ENCODE measurements at places on chromosomes 7 and 10. TPM values are rescaled to one million over a fixed set of nuclear protein-coding genes. Genes with fewer than 3 reads are reported as not detected.

LIPA gene
- 19.8 TPM for total RNA-seq

RBM20 gene
- 14.5 TPM for total RNA-seq

GPR158 gene
- 0.52 TPM for total RNA-seq

MBL2 gene
- total RNA-seq, result not detected

NXPH1 gene
- not detected for total RNA-seq

ZNF800 gene
- 20.0 TPM for total RNA-seq

MRPS16 gene
- 24.7 TPM for total RNA-seq

GOLGA7B gene
- total RNA-seq, result 9.1 TPM

TSPAN12 gene
- 6.9 TPM for total RNA-seq

PNLIPRP3 gene
- total RNA-seq, result not detected

DNA sequence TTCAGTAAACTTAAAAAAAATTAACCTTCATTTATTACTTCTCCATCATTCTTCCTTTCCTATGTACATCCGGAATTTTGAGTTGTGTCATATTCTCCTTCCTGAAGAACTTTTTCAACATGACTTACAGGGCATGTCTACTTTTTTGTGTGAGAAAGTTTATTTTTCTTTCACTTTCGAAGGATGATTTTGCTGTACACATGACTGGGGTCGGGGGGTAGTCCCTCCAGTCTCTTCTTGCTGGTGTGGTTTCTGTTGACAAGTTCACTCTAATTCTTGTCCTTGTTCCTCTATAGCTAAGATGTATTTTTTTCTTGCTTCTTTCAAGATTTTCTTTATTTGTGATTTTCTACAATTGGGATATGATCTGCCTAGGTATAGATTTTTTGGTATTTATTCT, 55.8 kb downstream of the INPP5A start:
- DNase-seq, result no peak

DNA sequence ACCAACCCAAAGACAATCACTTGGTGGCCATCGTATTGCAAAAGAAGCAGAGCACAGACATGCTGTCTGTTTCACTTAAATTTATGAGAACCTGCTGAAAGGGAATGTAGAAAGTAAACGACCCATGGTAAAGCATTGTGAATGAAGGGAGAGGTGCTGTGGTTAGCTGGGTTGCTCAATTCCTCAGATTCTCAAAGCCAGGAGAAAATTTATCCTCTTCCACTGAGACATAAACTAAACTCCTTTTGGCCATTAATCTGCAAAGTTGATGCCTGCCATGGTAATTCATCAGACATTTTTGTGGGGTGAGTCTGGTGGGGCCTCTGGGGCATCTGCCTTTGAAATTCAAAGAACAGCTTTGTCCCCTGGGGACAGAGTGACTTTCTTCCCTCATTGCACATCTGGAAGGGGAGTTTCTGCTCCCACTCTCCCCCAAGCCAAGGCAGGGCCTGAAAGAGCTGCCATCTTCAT, 951.0 kb downstream of the LRMDA start:
- no peak for DNase-seq

GRCh38 chr7:150842716-150843115, 9.6 kb upstream of the AOC1 start:
- DNase-seq, result no peak

GRCh38 chr7:26060733-26061677, 91.0 kb upstream of the NFE2L3 start:
- DNase-seq, result no peak

DNA sequence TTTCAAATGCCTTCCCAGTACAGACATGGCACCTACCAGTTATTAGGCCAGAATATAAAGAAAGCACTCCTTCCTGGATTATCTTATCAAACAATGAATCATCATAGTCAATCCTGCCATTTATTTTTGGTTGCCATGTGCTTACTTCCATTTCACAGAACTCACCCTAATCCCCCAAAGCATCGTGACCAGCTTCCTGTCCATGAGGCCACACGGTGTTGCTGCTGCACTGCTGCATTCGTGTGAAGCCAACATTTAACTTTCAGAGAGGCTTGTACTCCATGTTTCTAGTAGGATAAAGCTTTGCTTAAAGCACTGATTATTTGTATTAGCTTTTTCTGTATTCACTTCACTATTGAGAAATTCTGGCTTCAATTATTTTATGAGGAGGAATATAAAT, 14.4 kb downstream of the COL28A1 start:
- no peak for DNase-seq

DNA sequence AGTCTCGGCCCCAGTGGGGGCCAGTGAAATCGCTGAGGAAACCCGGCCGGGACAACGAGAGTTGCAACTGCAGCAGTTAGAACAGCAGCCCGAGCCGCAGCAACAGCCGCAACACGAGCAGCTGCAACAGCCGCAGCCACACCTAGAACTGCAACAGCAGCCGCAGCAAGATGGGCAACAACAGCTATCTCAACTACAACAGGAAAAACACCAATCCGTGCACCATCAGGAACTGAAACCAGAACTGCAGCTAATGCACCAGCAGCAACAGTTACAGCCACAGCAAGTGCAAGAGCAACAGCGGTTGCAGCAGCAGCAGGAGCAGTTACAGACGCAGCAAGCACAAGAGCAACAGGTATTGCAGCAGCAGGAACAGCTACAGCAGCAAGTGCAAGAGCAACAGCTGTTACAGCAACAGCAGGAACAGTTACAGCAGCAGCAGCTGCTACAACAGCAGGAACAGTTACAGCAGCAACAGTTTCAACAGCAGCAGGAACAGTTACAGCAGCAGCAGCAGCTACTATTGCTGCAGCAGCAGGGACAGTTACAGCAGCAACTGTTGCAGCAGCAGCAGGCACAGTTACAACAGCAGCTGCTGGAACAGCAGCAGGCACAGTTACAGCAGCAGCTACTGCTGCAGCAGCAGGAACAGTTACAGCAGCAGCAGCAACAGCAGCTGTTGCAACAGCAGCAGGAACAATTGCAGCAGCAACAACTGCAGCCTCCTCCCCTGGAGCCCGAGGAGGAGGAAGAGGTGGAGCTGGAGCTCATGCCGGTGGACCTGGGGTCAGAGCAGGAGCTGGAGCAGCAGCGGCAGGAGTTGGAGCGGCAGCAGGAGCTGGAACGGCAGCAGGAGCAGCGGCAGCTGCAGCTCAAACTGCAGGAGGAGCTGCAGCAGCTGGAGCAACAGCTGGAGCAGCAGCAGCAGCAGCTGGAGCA, 6.1 kb downstream of the ZNF853 start:
- no peak for DNase-seq

- DNase-seq, result peak; percentile 38
Measured at GRCh38 chr10:102615361-102615760, 28.9 kb upstream of the TRIM8 start.

DNA sequence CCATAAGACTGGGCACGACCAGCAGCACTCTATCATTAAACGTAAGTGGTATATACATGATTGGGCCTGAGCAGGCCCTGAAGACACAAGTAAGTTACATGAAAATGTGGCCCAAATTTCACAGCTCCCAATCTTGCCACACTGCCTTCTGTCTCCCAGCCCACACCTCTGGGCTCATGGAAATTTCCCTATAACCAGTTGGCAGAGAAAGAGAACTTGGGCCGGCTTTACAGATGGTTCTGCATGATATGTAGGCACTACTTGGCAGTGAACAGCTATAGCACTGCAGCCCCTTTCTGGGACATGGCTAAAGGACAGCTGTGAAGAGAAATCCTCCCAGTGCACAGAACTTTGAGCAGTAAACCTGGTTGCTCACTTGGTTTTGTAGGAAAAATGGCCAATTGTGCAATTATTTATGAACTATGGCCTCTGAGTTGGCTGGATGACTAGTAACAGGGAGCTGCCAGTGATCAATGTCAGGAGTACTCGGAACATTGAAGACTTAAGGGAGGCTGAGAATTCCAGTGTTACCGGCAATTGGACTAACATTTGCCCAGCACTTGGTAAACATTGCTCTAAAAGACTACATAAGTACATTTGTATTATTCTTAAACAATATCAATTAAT, 1006.6 kb upstream of the LRRN3 start:
- DNase-seq, result no peak

DNA sequence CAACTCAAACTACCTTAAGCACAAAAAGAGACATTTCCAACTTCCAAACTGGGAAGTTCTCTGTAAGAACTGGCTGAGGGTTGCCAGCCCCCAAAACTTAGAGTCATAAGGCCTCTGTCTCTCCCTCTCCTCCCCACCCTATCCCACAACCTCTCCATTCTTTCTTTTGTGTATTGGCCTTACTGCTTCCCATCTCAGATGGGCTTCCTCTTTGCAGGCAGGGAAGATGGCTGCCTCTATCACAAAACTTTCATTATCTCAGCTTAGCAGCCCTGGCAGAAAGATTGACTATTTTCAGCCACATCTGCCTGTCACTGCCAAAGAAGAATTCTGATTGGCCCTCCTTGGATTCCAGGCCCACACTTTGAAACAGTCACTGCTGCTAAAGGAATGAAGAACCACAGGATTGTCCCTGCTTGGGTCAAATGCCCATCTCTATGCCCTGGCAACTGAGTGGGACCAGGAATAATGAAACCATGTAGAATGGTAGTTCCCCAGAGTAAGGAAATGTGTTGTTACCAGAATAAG, 58.0 kb upstream of the PRKAR2B start:
- no peak for DNase-seq

DNA sequence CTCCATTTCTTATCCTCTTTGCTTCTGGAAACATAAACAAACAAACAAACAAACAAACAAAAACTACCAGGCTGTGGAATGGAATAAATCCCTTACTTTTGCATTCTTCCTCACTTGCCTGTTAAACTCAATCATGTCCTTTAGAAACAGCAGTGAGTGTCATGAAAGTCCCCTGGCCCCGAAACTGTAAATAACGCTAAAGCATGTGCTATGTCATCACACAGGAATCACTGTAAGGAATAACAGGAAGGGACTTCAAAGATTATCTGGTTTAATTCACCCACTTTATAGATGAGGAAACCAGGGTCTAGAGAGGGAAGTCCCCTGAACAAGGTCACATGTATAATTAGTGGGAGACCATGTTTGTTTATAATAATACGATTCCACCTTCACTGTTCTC, 159.4 kb upstream of the MEOX2 start:
- DNase-seq, result no peak

GRCh38 chr10:785861-786214, 96.4 kb upstream of the DIP2C start:
- DNase-seq, result no peak

DNA sequence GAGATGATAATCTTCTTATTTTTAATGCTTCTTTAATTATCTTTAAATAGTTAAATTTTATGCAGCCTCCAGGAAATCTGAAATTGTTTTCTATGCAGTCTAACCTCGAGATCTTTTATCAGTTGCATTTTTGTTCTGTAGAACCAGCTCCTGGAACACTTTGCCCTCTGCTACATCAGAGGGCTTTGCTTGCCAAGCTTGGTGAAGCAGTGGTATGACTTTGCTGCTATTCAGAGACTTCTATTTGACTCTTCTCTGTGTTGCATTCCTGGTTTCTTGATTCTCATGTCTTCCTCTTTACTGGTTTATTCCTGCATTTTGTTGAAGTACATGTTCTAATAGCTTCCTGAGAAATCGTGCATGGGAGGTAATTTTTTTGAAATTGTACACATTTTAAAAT, 163.7 kb upstream of the TMEM229A start:
- no peak for DNase-seq

- DNase-seq, result no peak
Measured at GRCh38 chr7:131858611-131859010, 302.2 kb upstream of the PODXL start.

DNA sequence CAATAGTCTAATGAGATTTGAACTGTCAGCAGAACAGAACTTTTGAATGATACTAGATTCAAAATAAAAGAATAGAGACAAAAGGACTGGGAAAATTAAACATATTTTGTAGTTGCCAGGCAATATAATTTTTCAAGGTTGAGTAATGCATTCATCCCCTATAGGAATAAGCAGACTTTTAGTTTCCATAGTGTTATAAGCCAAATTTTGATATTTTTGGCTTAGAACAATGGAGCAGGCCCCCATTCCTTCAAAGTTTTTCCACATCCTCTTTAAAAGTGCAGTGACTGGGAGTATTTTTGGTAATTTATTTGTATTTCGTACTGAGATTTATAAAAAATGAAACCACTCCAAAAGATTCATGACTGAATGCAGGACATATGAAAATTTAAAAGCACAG, 24.0 kb downstream of the MEOX2 start:
- no peak for DNase-seq

- no peak for DNase-seq
Measured at GRCh38 chr7:644381-645305, 81.9 kb upstream of the DNAAF5 start.

DNA sequence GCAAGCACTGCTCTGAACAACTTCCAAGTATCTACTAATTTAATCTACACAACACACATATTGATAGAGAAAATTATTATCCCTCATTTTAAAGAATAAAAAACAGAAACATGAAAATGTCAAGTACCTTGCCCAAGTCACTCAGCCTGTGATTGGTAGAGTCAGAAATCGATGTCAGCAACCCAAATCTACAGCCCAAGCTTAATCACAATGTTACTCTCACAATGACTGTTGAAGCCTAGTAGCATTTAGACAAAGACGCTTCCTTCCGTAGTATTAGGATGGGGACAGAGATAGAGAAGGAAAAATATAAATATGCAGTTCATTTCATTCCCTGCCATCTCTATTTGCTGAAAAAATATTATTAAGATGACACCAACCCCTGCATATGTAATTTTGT, 242.5 kb downstream of the ELMO1 start:
- DNase-seq, result no peak

DNA sequence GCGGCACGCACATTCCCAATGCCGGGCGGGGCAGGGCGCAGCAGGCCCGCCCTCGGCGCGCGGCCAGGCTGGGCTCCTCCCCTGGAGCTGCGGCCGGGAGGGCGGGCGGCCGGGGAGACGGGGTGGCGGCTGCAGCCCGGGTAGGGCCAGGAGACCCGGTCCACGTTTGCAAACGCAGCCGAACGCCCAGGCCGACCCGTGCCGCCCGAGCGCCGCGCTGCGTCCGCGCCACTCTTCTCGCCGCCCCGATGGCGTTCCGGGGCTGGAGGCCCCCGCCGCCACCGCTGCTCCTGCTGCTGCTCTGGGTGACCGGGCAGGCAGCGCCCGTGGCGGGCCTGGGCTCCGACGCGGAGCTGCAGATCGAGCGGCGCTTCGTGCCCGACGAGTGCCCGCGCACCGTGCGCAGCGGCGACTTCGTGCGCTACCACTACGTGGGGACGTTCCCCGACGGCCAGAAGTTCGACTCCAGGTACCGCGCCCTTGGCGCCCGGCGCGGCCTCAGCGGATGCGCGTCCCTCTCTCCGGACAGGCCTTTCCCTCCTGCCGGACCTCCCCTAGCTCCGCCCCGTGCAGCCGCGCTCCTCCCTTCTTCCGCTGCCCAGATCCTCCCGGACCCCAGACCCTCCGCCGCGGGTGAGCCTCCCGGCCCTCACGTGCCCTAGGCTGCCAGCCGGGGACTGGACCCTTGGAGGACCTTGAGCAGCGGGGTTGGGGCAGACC, at the start of gene FKBP9:
Gene FKBP9 (plus strand): TSS at position 115 of the 720 bp plus-strand sequence. CDS start 134 bp downstream, at position 249.
- peak; percentile 94 for DNase-seq

- no peak for DNase-seq
Measured at GRCh38 chr10:80288849-80289248, 609 bp downstream of the MAT1A start.

- DNase-seq, result no peak
Measured at GRCh38 chr7:3951316-3952055, 650.4 kb downstream of the SDK1 start.

- DNase-seq, result no peak
Measured at GRCh38 chr10:94037286-94037685, 43.6 kb downstream of the PLCE1 start.

All from body of pancreas (tissue), 4 donors.